ENCODE measurements at places on chromosomes 4 and X.

- DNase-seq, result no peak
Measured at GRCh38 chr4:35818520-35818919, 425.8 kb downstream of the ARAP2 start.

- DNase-seq, result no peak
Measured at GRCh38 chr4:174397366-174398155, 113.8 kb downstream of the CEP44 start.

DNA sequence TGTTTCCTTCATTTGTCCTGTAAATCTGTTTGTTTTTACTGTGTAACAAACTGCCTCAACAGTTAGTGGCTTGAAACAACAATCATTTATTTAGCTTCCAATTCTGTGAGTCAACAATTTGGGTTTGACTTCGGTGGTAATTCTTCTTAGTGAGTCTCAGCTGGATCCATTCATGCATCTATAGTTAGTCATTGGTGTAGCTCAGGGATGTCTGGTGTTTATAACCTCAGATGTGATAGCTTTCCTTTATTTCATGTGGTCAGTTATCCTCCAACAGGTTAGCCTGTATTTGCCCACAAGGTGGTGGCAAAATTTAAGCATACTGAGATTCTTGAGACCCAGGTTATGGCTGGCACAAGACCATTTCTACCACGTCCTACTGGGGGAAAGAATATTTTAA is 1267.2 kb downstream of the RAPGEF2 start:
- DNase-seq, result no peak

DNA sequence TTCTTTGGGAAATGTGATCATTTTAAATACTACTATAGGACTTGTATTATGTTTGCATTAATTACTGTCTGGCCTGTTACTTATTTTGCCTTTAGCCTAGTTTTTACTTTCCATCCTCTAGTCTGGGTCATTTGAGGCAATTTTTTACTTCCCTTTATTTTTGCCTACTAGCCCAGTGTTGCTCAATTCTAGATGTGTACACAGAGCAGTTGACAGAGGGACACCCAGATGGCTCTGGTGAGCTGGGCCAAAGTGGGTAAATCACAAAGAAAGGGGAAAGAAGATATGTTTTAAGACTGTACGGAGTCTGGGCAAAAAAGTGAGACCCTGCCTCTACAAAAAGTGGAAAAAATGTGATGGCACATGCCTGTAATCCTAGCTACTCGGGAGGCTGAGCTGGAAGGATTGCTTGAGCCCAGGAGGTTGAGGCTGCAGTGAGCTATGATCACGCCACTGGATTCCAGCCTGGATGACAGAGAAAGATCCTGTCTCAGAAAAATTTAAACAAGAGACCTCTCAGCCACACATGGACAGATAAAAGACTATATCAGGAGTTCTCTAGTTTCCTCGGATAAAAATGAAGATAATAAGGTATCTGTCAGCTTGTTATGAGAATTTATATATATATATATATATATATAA is 35.7 kb downstream of the APOO start:
- DNase-seq, result no peak

DNA sequence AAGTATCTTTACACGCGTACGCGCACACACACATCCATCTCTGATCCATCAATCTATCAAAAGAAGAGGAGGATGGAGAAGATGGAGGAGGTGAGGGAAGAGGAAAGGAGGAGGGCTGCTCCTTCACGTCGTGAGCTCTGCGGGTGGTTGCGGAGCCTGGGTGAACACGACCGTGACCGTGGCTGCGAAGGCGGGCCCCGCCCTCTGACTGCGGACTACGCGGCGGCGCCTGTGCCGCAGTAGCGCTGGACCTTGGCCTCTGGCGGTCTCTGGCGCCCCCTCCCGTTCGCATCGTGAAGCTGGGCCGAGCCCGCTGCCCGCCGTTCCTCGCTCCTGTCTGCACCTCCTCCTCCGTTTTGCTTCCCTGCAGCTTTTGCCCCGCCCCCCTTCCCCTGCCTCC is 37.7 kb upstream of the ARAF start:
- peak; percentile 29 for DNase-seq

Data from AG04450 (cell line).